Dermis blood vessel endothelial cell (primary cell): ENCODE measurements at places on chromosomes 11 and 22.
A peak's percentile ranks its signal among the peaks of the same experiment; 100 is the strongest.

DNA sequence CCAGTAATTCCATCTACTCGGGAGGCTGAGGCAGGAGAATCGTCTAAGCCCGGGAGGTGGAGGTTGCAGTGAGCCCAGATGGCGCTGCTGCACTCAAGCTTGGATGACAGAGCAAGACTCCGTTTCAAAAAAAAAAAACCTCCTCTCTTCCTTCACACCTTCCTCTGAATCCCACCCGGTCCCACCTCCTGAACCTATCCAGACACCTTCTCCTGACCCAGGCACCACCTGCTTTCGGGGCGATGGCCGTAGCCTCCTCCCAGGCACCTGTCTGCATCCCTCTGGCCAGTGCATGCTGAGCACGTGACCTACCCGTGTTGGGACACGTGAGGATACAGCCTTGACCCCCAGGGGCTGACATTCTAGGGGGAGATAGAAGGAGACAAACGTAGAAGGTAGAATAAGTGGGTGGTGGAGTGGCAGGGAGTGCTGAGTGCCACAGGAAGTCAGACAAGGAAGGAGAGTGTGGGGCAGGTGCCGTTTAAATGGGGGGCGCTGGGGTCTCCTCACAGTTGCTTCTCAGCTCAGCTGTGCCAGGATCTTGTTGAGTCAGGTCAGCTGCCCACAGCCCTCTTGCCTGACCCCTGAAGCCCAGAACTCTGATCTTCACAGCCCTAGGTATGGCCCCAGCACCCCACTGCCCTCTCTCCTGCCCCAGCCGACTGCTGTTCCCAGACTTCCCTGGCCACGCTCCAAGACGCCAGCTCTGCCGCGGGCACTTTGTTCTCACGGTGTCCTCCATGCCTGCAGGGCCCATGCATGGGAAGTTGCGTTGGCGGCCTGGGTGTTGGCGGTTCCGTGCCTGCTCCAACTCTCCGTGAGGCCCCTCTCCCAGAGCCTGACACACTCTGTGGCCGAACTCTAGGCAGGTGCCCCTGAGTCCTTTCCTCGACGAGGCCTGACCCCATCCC is 1.2 kb upstream of the MIOX start:
- DNase-seq, result no peak

DNA sequence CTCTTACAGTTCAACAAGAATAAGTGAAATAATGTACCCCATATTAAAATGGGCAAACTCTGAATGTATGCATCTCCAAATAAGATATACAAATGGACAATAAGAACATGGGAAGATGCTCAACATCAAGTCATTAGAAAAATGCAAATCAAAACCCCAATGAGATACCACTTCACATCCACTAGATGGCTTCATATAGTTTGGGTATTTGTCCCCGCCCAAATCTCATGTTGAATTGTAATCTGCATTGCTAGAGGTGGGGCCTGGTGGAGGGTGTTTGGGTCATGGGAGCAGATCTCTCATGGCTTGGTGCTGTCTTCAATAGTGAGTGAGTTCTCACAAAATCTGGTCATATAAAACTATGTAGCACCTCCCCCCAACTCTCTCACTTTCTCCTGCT is 5.7 kb downstream of the MPZL2 start:
- peak; percentile 31 for DNase-seq

- DNase-seq, result peak; percentile 77
Observed at GRCh38 chr11:6604081-6604626, 580 bp downstream of the ILK start.

- no peak for DNase-seq
Observed at GRCh38 chr22:17955590-17956379, 68.6 kb downstream of the MICAL3 start.

- no peak for DNase-seq
Observed at GRCh38 chr11:107490836-107491235, 33.2 kb upstream of the CWF19L2 start.

DNA sequence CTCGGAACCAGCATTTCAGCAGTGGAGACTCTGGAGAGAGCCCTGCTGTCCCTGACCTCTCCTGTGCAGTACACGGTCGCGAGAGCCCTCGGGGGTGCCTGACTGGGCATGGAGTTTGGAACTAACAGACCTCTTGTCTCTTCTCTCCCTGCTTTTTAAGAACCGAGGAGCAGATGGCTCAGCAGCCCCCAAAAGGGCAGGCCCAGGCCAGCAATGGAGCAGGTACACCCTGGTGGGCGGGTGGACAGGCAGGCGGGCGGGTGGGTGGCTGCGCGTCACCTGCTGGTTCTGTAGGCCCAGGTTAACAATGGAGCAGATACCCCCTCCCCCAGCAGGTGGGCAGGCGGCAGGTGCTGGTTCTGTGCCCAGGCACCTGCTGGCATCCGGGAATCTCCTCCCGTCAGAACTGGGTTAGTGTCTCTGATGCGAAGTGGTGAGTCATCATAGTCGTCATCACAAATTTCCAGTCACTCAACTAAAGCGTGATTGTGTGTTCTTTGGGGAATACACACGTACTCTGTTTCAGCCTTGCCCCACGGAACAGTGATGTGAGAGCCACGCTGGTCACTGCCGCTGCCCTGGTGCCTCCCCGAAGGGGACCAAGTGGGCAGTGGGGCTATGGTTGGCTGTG is 41.1 kb downstream of the GRAMD4 start:
- DNase-seq, result peak; percentile 59

DNA sequence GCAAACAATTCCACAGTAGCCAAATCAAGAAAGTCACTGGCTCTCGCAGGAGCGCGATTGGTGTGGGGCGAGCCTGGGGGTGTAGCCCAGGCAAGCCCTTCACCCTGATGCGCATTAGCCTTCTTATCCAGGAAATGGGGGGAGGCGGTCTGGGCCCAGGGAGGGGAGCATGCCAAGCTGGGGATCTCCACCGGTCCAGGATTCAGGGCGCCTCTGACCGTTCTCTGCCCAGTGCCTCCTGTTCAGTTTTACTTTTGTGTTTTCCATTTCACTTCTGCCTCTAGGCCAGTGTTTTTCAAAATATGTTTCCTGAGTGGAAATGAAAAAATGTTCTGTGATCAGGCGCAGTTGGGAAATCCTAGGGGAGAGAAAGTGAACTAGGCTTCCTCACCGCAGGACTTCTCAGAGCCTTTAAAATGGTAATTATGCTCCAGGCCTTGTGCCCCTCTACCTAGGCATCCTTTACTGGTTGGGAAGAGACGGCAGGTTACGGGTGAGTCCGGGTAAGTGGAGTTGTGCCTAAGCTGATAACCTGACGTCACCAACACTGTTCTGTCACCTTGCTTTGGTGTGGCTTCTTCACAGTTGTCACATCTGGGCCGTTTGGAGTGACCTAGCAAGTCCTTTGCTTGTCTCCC is 18.4 kb downstream of the LRP5 start:
- peak; percentile 58 for DNase-seq

DNA sequence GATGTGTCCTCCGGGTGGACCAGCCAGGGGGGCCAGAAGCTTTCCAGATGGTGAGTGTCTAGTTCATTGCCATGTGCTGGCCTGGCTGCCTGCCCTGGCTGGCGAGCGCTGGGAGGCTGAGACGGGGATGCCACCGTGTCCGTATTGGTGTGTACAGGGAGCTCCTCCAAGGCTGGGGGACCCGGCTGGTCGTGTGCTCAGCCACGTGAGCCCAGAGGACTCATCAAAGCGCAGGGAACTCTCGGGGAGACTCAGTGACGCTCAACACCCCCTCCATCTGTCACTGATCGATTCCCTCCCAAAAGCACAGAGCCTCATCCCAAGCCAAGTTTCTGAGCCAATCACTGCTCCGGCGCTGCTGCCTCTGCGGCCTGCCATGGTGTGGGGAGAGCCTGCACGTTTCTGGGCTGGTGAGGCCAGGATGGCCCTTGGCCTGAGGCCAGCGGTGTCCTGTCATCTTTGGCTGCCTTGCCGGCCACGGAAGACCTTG is 423.7 kb downstream of the SHANK2 start:
- no peak for DNase-seq

DNA sequence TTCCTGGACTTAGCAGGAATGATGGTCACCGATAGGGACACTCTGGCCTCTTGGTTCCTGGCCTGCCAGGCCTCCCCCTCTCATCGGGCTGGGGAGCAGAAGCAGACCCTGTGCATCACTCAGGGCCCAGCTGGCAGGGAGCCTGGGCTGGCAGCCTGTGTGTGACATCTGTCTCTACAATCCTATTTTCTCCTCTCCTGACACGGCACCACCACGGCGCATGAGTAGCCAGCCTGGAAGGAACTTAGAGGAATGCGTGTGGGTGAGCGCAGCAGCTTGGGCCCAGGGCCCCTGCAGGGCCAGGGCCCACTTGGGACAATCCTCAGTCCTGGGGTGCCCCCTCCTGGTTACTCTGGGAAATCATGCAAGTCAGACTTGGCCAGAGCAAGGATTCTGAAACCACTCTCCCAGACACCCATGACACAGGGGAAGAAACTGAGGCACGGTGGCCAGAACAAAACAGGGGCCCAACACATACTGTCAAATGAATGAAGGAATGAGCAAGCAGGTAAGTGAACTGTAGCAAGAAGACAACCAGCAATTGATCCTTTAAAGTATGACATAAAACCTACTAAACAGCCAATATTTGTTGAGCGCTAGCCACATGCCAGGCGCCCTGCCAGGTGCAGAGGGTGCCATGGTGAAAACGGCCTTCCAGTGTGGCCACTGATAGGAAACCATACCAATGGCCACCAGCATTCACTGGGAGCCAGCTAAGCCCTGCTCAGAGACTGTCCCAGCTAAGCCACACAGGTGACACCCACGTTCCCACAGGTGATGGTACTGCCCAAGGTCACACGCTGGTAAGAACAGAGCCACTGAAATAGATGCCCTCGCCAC is 13.3 kb downstream of the RSPH14 start:
- DNase-seq, result peak; percentile 86

- no peak for DNase-seq
Observed at GRCh38 chr11:10355257-10355661, 50.4 kb downstream of the ADM start.

DNA sequence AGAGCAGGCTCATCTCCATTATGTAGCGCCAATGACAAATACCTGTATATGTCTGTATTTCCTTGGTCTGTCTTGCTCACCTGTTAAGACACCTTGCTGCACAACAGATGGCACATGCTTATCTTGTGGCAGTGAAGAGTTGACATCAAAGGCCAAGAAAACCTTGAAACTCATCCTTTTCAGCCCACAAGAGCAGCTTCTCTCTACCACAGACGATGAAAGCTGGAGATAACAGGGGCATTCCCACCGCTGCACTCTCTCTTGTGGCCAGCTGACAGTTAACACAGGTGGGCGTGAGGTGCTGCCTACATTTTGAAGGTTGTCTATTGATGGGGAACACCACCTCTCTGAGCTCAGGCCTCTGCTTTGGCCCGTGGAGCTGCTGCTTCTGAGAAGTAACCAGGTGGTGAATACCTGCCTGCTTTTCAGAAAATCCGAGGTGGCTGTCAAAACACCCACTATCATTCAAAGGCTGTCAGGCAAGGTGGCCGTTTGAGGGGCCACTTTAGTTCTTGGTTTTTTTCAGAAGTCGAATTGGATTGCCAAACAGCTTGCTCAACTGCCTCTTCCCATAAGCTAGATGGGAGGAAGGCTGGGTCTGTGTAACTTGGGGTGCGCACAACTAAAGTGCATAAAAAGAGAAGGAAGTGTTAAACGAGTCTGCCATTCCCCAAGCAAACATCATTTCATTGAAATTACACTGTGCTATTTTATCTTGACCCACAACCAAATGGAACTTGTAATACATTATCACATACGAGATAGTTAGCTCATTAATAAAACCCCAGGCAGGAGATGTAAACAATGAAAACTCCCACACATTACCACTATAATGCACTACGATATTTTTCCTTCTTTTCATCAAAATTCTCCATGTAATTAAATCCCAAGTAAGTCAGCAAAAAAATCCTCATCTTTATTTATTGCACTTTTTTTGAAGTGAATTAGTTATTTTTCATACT is 87.1 kb upstream of the RAG2 start:
- DNase-seq, result no peak

DNA sequence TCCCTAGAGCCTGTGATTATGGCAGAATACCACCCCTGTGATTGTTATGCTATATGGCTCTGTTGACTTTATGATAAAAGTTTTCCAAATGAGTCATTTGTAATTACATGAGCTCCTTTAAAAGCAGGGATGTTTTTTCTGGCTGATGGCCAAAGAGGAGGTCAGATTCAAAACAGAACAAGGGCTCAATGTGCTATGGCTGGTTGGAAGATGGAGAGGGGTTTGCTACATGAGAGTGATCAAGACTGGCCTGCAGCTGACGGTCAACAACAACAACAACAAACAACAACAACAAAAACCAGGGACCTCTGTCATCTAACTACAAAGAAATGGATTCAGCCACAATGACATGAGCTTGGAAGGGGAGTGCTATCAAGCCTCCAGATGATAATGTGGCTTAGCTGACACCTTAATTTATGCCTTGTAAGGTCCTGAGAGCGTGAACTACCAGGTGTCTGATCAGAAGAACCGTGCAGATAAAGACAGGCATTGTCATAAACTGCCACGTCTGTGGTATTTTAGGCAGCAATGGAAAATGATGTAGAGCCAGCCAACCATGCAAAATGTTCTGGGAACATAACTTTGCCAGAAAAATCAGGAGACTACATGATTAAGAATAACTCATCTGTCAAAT is 47.2 kb downstream of the PIWIL3 start:
- DNase-seq, result peak; percentile 97

GRCh38 chr11:67494371-67495233 is 10.6 kb downstream of the PITPNM1 start:
- no peak for DNase-seq

- DNase-seq, result no peak
Observed at GRCh38 chr22:17009640-17010291, 1.7 kb upstream of the GAB4 start.

GRCh38 chr22:37473437-37473946 is 12.7 kb downstream of the MFNG start:
- no peak for DNase-seq

DNA sequence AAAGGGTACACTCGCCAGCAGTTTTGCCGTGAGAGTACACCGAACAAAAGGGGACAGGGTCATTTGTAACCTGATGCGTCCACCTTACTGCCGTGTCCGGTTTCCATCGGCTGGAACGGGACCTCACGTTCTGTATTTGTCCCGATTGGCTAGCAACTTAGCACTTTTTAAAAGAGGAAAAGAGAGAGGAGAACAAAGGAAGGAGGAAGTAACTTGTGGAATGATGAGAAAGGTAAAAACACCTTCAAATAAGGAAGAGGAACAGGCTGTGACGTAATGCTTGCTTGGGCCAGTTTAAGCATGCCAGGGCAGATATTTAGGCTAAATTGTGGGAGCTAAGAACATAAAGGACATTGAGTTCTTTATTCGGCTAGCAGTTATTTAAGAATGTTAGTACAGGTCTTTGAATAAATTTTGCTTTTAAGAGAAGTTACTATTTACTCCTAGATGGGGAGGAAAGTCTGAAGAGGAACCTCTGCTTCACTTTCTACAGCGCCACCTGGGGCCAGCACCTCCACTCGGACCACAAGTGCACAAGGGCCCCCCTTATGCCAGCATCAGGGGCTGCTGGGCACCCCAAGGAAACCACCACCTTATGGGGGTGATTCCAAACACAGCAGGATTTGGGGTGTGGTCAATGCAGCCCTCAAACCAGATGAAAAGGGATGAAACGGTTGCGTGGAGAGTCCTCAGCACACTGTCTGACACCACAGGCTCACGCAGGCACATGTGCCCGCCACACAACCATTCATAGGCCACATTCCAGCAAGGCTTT is 5.8 kb downstream of the ARSA start:
- no peak for DNase-seq

- DNase-seq, result no peak
Observed at GRCh38 chr22:27761665-27762064, 39.9 kb downstream of the MN1 start.
